ENCODE measurements at places on chromosomes 5 and 9.

DNA sequence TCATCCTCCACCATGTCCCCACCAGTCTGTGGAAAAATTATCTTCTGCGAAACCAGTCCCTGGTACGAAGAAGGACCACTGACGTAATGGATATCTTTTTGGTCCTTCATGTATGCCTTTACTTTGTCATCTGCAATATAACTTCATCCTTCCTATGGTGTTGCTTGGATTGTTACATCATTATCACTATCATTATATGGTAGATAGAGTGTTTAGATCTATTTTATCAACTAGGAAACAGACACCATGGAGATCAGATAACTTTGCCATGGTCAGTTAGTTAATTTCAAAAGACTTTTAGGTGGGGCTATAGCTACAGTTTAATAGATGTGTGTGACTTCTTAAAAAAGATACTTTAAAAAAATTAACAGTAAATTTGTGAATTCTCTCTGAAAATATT, 23.8 kb upstream of the CAMLG start:
- DNase-seq, result no peak

DNA sequence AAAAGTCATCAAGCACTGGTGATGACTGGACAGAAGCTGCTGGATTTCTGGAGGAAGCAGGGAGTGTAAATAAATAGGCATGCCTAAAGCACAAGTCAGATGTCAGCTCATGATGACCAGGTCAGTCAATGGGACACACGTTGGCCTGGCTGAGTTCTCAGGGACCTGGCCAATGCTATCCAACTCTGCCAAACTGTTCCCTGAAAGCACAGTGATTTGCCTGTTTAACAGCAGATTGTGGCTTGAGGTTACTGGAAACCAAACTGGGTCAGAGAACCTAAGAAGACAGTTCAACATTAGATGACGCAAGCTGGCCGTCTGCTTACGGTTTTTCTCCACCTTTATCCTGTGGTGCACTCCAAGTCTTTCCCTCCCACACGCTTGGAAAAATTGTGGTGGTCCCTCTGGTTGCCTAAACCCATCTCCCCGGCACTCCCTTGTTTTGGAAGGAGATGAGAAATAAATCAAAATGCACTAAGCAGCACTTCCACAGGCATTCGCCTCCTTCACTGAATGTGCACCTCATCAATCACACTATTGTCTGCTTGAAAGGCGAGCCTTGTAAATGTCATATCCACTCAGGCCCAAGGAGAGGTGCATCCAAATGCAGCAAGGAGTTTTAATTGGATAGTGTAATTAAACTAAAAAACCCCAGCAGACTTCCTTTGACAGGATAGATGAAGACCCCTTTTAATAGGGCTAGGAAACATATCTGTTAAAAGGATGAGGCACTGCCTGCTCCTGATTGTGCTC, 199.4 kb downstream of the GAPVD1 start:
- DNase-seq, result no peak

GRCh38 chr9:130243015-130243881, 22.3 kb upstream of the HMCN2 start:
- no peak for DNase-seq

DNA sequence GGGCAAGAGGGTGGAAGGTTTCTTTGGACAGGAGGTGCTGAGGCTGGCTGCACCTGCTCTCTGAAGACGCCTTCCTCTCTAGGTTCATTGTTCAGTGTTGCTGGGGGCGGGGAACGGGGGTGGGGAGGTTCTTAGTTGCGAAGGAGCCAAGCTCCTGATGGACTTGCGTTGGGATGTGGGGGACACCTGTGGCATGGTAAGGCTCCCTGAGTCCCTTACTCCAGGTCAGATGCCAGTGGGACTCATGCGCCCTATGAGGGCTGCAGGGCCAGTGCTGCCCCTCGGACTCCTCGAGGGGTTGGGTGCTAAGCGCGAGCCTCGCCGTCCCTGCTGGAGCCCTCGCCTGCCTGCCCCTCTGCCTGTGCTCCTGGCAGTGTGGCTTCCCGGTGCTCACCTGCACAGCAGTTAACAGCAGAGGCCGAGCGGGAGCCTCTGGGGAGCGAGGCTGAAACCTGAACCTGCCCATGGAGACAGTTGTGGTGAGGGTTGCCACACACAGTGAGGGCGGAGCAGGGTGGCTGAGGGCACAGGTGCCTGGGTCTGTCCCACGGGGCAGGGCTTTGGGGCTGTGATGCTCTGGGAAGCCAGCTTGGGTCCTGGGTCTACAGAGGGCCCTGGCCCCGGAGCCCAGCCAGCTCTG, 5.5 kb downstream of the RNU6ATAC start:
- DNase-seq, result no peak

DNA sequence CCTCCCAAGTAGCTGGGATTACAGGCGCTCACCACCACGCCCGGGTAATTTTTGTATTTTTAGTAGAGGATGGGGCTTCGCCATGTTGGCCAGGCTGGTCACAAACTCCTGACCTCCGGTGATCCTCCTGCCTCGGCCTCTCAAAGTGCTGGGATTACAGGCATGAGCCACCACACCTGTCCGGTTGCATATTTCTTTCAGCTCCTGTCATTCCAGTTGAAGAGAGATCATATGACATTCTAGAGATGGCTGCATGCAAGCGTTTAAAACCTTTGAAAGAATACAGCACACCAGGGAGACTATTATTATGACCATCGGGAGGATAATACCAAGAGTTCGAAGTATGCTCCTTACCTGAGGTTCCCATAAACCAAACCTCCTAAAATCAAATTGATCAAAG, 9.6 kb upstream of the NIM1K start:
- no peak for DNase-seq
